ENCODE measurements at places on chromosomes 12 and 14. TPM values are rescaled to one million over a fixed set of nuclear protein-coding genes. Genes with fewer than 3 reads are reported as not detected.

- no peak overlapping the region for H3K4me3 ChIP-seq
- no peak for DNase-seq
- no peaks in the 10 kb centered on the region for H3K4me1 ChIP-seq
- H3K36me3 ChIP-seq: no peaks in the 10 kb centered on the region
These were observed 10.7 kb upstream of the TBX3 start for GRCh38 chr12:114694436-114695304.

DNA sequence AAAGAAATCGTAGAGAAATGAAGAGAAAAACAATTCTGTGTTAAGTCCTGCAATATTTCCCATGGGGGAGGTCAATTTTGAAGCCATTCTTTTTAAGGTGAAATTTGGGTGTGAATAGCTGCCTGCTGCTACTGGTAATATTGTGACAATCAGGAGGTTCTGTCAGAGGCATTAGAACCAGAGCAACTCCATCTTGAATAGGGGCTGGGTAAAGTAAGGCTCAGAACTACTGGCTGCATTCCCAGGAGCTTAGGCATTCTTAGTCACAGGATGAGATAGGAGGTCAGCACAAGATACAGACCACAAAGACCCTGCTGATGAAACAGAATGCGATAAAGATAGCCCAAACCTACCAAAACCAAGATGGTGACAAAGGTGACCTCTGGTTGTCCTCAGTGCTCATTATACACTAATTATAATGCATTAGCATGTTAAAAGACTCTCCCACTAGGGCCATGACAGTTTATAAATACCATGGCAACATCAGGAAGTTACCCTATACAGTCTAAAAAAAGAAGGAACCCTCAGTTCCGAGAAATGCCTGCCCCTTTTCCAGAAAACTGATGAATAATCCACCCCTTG, 24.8 kb upstream of the MTHFD1 start:
- H3K4me3 ChIP-seq: no peak overlapping the region
- H3K27me3 ChIP-seq: peaks cover 2% of the 10 kb centered on the region
- no peak overlapping the region for H3K27ac ChIP-seq
- H3K4me1 ChIP-seq: no peaks in the 10 kb centered on the region

- H3K4me1 ChIP-seq: peaks cover 4% of the 10 kb centered on the region
- no peak overlapping the region for H3K4me3 ChIP-seq
- H3K27ac ChIP-seq: no peak overlapping the region
- H3K27me3 ChIP-seq: peaks cover 28% of the 10 kb centered on the region
- DNase-seq: no peak
- H3K36me3 ChIP-seq: no peaks in the 10 kb centered on the region
These were observed 32.0 kb upstream of the CDKN3 start for GRCh38 chr14:54364555-54365415.

DNA sequence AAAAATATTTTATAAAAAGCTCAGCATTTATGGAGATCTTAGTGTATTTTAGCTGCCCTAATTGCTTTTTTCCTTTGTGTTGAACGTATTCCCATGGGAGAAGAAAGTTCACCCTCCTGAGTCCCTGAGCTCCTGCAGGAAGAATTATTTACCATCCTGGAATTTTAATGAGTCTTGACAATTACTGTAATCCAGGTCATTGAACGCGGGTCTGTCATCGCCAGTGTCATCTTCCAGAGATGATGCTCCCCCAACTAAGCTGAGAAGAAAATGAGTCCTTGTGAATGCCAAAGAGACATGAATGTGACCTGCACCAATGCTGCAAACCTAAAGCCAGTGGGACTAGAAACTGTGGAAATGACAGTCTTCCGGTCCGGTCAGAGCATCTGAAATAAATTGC, 129.5 kb downstream of the FBXL14 start:
- DNase-seq: no peak
- no peaks in the 10 kb centered on the region for H3K4me1 ChIP-seq

Gene TAS2R30
- 4.4 TPM for total RNA-seq

Gene TAS2R31
- total RNA-seq: 3.5 TPM

Gene ACRBP
- total RNA-seq: 0.47 TPM

Gene ZBTB42
- total RNA-seq: 5.5 TPM
